Breast epithelium (tissue), 4 donors: ENCODE measurements at places on chromosomes 2 and 18. TPM values are rescaled to one million over a fixed set of nuclear protein-coding genes. Genes with fewer than 3 reads are reported as not detected.
A peak's percentile ranks its signal among the peaks of the same experiment; 100 is the strongest.

Gene HOXD13
- total RNA-seq, result not detected

Gene CYP26B1
- total RNA-seq, result 41.6 TPM

Gene ITGA6
- 99.5 TPM for total RNA-seq

Gene LYPD6B
- 21.0 TPM for total RNA-seq

- no peak for DNase-seq
Measured at GRCh38 chr18:9348079-9348671, 13.6 kb downstream of the TWSG1 start.

GRCh38 chr2:23411752-23412431, 26.9 kb downstream of the KLHL29 start:
- DNase-seq, result no peak

GRCh38 chr2:237998530-237998929, 31.7 kb downstream of the UBE2F start:
- no peak for DNase-seq

DNA sequence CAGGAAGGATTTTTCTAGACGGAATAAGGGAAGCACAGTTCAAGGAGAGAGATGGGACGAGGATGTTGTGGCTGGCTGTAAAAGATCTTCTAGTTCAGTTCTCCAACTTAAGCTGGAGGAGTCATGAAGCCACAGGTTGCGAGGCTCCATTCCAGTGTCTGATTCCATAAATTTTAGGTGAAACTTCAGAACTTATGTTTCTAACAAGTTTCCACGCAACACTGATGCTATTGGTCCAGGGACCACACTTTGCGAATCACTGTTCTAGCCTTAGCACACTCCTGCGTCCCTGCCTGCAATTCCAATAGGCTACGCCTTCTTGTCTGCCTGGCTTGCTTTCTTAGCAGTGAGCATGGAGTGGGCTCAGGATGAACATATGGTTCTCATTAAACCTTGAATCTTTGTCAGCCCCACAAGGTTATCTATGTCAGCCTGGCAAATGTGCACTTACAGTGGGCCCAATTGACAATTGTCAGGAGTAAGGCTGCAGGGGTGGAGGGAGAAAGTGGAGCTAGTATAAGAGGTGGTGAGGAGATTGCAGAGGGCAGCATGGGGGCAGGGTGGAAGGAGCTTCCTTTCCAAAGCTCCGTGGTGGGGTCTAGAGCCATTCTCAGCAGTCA, 438.1 kb upstream of the ST6GAL2 start:
- no peak for DNase-seq

Gene SDC1
- 38.7 TPM for total RNA-seq

DNA sequence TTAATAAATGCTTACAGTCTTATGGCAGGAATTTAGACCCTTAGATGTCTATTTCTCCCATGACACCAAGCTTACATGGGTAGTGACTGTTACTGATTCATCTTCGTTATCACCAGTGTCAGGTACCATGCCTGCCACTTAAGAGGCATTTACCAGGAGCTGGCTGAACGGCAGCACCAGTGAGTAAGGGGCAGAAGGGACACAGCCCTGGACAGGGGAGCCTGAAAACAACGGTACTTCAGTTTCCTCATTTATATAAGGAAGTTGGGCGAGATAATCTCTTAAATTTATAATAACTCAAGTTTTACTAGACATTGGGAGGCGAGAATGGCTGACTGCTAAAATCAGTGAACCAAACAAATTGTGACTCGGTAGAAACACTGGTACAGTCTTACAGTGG, 1.2 kb downstream of the COA5 start:
- no peak for DNase-seq

- no peak for DNase-seq
Measured at GRCh38 chr2:219619235-219619634, 8.2 kb upstream of the SLC4A3 start.

GRCh38 chr18:63192885-63193349, 126.7 kb downstream of the BCL2 start:
- DNase-seq, result no peak

Gene CTAGE1
- total RNA-seq, result not detected

- DNase-seq, result no peak
Measured at GRCh38 chr2:46983065-46983801, 67.6 kb upstream of the MCFD2 start.

Gene ALK
- 0.33 TPM for total RNA-seq

DNA sequence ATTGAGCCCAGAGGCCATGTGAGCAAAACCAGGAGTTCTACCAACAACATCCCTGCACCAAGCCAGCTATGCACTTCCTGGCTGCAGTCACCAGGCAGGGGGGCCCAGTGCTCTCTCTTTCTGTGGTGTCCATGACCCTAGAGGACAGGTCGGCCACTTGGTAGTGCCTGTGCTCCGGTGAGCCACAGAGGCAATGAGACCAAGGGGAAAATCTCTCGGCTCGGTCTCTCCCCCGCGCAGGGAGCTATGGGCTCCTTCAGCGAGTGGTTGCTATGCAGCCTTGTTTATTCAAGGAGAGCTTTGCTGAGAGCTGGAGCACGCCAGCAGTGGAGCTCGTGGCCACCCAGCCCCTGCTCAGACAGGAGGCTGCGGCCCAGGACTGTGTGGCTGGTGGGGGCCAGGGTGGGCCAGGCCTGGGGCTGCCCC, at the start of gene TOGARAM2:
TOGARAM2 (plus strand) TSS at position 283 of the 426 bp plus-strand sequence. CDS start 13,537 bp downstream, outside the sequence.
- DNase-seq, result no peak

Gene KRTCAP3
- total RNA-seq, result 31.2 TPM

- DNase-seq, result no peak
Measured at GRCh38 chr2:84077496-84077895, 381.6 kb downstream of the SUCLG1 start.

Gene TACR1
- 1.3 TPM for total RNA-seq

- DNase-seq, result no peak
Measured at GRCh38 chr18:41145516-41145915, 809.5 kb upstream of the PIK3C3 start.

GRCh38 chr2:240913810-240914644, 7.9 kb downstream of the CROCC2 start:
- DNase-seq, result peak; percentile 48

DNA sequence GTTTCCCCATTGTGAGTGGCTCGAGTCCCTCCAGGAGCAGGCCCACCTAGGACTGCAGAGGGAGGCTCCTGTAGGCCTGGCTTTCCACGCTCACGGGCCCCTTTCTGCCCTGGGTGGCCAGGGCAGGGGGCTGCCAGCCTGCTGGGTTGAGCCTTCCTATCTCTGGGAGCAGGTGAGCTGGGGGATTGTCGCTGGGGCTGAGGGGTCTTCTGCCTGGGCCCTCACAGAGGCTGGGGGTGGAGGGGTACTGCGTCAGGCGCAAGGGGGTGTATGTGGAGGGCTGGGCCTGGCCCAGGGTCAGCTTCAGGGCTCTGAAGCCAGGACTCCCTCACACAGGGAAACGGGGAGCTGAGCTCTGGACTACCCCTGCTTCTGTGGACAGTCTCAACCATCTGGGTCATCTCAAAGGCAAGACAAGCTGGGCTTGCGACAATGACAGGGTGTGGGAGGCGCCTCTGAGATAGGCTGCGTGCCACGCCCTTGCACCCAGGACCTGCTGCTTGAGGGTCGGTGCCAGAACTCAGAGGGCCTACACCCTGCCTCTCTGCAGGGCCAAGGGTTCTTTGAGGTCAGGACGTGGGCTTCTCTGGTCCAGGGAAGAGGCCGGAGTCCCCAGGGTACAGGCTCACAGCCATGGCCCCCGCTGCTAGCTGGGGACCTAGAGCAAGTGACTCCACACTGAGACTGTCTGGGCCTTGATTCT, 206.1 kb downstream of the TWIST2 start:
- DNase-seq, result no peak

GRCh38 chr2:43429369-43429768, 166.5 kb downstream of the THADA start:
- no peak for DNase-seq

GRCh38 chr2:85804583-85804982, 50.8 kb downstream of the ATOH8 start:
- DNase-seq, result no peak

Gene ERBB4
- 18.4 TPM for total RNA-seq

Gene NLRC4
- 1.3 TPM for total RNA-seq

Gene ASXL3
- 0.98 TPM for total RNA-seq

DNA sequence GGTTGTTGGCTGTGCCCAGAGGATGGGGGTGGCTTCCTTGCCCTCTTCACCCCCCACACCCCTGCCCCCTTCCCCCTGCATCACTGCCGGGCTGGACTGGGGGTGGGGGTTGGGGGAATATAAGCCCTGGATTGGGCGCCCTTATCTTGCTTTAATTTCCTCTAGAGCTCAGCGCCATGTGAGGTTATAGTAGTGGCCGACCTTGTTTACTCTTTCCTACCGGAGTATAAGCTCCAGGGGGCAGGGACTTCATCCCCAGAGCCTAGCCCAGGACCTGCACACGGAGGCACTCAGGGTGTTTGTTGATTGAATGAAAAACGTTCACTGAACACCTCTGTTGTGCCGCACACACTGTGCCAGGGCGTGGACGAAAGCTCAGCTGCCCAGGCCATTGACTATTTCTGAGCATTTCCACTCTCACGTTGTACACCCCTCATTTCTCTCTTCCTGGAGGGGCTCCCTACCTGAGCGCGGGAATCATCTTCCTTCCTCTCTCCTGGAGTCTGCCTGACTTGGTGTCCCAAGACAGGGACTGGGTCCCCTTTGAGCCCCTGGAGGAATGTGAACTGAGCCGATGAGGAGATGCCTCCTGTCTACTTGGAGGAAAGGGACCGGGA, 9.3 kb upstream of the SPATA3 start:
- no peak for DNase-seq

- DNase-seq, result peak; percentile 2
Measured at GRCh38 chr18:13526519-13526918, 199.8 kb downstream of the FAM210A start.

DNA sequence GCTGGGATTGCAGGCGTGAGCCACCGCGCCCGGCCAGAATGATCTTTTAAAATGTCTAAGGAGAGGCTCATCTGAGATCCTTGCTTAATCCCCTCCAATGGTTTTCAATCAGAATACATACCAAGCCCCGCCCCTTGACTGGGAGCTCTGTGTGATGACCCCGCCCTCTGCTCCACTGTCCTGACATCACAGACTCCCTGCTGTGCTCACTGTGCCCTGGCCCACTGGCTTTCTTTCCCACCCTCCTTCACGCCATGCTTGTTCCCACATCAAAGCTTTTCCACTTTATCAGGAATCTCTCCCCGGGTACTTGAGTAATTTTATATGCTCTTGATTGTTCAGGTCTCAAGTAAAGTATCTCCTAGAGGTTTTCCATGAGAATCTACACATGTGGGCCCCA, 762.3 kb upstream of the ID2 start:
- DNase-seq, result no peak

GRCh38 chr2:11833601-11834000, 87.2 kb downstream of the LPIN1 start:
- DNase-seq, result no peak

- no peak for DNase-seq
Measured at GRCh38 chr2:24824966-24825882, 32.0 kb downstream of the CENPO start.

- DNase-seq, result no peak
Measured at GRCh38 chr18:8721716-8722115, 16.4 kb downstream of the MTCL1 start.

GRCh38 chr2:9405636-9406035, 17.7 kb downstream of the ITGB1BP1 start:
- DNase-seq, result no peak

Gene SLC14A1
- 0.64 TPM for total RNA-seq

GRCh38 chr2:191115391-191115790, 35.4 kb downstream of the STAT4 start:
- no peak for DNase-seq

Gene ZBTB7C
- total RNA-seq, result 5.6 TPM

Gene OTOS
- total RNA-seq, result not detected

Gene IL36RN
- not detected for total RNA-seq

DNA sequence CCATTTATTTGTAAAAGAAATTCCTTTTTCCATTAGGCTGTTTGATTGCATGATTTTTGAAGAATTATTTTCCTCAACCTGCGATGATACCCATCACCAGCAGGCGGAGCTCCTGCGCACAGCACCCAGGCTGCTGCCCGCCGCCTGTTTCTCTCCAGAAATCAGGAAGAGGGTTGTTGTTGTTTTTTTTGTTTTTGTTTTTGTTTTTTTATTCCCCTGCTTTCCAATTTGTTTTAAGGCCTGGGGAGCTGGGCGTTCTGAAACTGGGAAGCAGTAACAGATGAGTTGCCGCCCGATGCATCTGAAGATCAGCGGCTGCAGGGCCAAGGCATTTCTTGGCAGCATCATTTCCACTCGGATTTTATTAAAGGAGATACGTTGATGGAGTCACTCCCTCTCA, 132.1 kb downstream of the MBP start:
- peak; percentile 32 for DNase-seq

DNA sequence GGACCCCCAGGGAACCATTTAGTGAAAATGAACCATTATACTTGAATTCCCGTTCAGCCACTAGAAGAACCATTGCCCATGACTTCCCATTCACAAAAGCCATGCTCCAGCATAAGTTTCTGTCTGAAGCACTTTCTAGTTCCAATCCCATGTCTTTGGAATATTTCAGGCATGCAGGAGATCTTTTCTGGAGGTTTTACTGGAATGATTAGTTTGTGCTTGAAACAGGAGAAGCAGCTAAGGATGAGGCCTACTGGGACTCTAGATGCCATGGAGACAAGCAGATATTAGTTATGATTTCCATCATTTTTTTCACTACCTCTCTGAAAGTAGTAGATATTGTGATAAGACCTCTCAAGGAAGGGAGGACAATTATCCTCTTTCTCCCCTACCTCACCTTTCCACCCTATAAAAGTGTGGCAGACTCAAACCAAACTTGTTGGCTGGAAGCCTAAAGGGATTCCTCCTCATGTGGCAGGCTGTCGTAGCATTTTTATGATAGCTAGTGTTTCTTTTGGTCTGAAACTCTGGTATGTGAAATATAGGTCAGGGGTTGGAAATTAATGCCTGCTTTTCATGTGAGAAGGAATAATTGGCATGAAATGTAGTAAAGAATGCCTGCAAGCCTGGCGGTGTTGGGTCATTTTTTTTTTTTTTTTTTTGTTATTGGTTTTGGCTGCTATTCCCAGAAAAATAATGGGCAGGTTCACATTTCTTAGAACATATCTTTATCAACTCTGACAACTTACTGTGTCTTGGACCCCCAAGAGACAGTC, 29.3 kb upstream of the MMADHC start:
- no peak for DNase-seq

- no peak for DNase-seq
Measured at GRCh38 chr18:58808349-58808748, 56.3 kb upstream of the ZNF532 start.

Gene CPO
- total RNA-seq, result 1.6 TPM

- DNase-seq, result no peak
Measured at GRCh38 chr2:199940373-199940772, 14.9 kb downstream of the TYW5 start.

Gene ABCG8
- not detected for total RNA-seq

GRCh38 chr2:138707392-138708074, 72.7 kb downstream of the NXPH2 start:
- DNase-seq, result no peak

- no peak for DNase-seq
Measured at GRCh38 chr18:55988537-55988936, 400.5 kb upstream of the TCF4 start.

Gene PREB
- total RNA-seq, result 113 TPM

Gene GPR17
- total RNA-seq, result not detected

Gene PLA2R1
- total RNA-seq, result 27.9 TPM

DNA sequence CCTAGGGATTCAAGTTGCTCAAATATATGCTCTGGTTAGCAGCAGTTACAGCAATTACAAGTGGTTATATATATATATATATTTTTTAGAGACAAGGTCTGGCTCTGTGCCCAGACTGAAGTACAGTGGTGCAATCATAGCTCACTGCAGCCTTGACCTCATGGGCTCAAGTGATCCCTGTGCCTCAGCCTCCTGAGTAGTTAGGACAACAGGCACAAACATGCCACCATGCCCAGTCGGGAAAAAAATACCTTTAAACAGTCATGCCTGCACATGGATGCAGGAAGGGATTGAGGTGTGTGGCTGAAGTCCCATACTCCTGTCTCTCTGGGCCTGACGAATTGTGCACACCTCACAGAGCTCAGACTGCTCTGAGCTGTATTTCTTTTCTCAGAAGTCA, 19.6 kb upstream of the DNAH7 start:
- no peak for DNase-seq
